ENCODE measurements at places on chromosomes 4 and X.
A peak's percentile ranks its signal among the peaks of the same experiment; 100 is the strongest.

- no peak for DNase-seq
Measured at GRCh38 chr4:53928825-53929224, 135.6 kb downstream of the CHIC2 start.

DNA sequence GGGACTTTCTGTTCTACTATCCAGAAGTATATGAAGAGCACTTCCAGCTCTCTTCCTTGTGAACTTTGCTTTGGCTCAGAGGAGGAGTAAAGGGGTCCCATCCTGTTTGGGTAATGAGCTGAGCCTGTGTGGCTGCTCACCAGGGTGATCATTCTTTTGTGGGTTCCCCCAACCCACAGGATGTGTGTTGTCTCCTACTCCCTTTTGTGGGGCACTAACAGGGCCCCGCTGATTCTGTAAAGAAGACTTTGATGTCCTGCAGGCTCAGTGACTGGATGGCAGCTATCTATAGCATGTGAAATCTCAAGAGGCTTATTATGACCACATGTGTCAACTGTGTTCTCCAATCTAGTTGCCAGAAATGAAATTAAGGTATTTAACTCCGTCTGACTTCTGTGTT, 40.8 kb downstream of the ZNF518B start:
- DNase-seq, result no peak

- no peak for DNase-seq
Measured at GRCh38 chrX:139949703-139950102, 15.6 kb downstream of the CXorf66 start.

DNA sequence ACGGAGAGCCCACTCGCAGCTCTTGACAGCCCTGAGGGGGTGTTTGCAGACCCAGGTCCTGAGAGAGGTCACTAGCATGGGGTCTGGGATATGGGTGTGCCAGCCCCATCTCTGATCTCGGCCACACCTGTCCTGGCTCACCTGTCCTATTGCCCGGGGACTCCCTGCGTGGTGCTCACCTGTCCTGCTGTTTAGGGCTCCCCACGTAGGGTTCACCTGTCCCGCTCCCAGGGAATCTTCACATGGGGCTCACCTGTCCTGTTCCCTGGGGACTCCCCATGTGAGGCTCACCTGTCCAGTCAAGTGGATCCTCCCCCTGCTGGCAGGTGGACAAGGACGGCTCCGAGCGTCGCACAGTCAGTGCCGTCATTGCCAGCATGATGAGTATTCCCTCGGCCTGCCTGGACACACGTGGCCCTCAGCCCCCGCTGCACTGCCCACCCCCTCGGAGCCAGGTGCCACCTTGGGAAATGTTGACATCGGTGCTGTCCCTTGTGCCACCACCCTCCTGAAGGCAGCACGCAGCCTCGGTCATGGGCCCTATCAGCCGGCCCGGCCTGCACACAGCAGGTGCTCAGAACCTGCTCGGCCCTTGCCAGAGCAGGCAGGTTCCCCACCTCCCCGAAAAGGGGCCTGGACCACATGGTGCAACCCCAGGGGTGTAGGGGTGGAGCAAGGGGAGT, 6.3 kb downstream of the SLC49A3 start:
- no peak for DNase-seq

DNA sequence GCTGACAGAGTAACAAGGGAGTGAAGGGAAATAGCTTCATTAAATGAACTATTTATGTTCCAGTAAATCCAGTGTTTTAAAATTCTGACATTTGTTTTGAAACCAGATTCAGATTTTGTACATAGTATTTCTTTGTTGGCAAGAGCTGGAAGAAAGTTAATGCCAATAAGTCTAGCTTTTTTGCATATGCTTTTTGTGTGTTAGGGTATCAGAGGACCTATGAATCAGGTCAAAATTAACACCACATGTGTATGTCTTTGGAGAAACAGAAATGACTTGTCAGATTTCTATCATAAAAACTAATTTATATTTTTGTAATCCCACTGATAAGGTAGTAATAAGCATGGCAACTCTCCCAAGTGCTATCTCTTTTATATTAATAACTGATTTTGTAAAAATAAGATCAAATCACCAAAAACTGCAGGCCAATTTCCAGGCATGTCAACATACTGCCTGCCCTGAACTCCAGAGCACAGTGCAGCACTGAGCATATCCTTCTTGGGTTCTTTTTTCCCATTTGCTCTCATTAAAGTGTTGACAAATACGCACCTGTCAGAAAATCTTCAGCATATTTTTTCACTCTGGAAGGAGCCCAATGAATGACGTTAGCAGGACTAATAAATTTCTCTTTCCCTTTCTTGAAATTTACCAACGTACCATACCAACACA, 65.5 kb downstream of the SH3RF1 start:
- DNase-seq, result no peak

- no peak for DNase-seq
Measured at GRCh38 chr4:86184216-86184900, 175.5 kb downstream of the MAPK10 start.

DNA sequence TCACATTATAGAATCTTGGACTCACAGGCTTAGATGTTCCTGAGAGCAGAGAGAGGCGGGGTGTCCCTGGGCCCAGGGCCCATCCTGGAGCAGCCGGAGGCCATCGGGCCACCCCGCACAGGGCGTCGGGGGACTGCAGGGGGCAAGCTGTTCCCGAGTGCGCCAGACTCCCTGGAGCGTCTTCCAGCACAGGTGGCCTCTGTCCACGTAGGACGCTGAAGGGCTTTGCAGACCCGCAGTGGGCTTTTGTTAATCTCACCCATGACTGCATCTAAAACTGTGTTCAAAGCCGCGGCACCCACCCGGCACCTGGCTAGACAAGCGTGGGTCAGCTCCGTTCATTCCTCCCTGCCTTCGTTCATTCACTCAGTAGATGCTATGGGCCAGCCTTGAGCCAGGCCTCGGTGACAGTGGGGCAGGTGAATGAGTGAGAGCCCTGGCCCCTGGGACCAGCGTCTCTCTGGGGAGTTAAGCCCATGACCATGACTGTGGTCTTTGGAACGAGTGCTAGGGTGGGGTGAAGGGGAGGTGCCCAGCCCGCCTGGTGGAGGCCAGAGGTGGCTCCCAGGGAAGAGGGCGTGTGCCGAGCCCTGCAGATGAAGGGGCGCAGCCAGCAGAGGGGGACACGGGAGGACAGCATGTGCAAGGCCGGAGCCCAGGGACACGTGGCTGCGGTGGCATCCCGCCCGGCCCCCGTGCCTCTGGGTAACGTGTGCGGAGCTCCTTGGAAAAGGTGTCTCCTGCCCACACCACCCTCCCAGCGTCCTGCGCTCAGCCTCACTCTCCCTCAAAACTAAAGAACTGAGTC, 98.3 kb downstream of the HMX1 start:
- no peak for DNase-seq

GRCh38 chr4:55184600-55185523, 59.5 kb upstream of the KDR start:
- no peak for DNase-seq

GRCh38 chrX:103586314-103586646, 965 bp downstream of the TCEAL4 start:
- no peak for DNase-seq

- no peak for DNase-seq
Measured at GRCh38 chr4:173436149-173436579, 37.2 kb upstream of the SCRG1 start.

GRCh38 chr4:101022151-101023024, 324.9 kb downstream of the PPP3CA start:
- DNase-seq, result no peak

DNA sequence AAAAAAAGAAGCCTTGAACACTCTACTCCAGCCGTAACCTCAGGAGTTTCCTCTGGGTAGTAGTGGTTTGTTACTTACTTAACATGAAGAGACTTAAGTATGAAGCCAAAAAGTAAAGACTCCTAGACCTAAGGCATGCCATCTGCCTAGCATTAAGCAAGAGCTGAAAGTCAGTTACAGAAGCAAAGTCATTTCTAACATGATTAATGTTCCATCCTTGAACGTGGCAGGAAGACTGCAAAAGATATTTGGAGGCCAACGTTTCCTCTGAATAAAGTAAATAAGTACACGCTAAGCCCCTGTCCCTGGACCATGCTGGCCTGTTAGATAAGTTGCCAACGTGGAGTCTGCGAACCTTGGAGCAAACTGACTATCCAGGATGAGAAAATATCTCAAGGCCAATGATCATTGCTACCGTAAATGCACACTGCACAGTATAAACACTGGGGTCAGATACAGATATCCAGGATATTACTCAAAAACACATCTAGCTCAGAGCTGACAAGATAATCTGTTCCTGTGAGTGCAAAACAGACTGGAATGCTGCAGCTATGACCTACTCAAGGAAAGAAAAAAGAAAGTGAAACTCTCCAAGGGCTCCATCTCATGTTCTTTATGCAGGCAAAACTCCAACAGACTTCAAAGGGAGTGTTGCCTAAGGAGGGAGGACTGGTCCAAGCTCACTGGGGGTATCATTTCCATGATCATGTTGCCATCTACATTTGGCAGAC, 255.8 kb downstream of the COL25A1 start:
- DNase-seq, result no peak

GRCh38 chr4:7910952-7911578, 28.6 kb downstream of the AFAP1 start:
- no peak for DNase-seq

DNA sequence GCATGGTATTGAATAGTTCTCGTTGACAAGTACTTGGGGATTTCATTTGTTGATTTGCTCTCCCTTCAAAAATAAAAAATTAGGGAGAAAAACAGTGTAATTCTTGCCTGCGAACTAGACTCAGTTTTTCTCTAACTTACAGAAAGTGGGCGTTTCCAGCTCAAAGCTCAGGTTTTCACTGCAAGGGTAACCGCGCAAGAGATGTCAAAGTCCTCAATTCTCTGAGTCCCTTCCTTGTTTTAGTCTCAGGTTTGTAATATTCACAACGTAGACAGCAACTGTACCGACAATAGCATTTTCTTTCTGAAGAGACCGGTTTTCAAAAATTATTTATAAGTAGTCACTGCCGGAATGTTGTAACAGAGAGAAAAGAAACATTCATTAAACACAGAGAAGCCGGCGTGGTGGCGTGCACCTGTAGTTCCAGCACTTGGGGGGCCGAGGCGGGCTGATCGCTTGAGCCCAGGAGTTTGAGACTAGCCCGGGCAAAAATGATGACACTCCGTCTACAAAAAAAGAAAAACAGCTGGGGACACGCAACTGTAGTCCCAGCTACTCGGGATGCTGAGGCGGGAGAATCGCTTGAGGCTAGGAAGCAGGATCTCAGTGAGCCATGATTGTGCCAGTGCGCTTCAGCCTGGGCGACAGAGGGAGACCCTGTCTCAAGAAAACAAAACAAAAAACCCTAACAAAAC, 774 bp downstream of the ZCCHC4 start:
- DNase-seq, result no peak

DNA sequence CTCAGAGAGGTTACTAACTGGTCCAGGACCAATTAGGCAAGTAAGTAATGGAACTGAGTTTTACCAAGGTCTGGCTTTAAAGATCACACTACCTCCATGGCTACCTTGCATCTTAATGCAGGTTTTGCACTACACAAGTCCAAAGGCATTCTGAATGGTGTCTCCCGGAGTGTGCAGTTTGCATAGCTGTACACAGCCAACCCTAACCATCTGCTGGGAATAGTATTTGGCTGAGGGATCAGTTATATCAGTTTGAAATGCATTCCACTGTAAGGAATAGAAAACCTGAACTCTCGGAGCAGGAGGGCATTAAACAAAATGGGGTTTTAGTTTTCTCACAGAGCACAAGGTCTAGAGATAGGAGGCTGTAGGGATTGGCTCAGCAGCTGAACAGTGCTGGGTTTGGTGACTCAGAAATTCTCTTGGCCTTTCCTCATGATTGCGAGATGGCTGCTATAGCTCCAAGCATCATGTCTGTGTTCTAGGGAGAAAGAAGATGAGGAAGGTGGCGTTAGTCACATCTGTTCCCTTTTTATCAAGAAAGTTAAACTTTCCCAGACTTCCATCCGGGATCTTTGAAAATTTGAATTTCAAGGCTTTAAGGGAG, 177.1 kb downstream of the NHS start:
- DNase-seq, result no peak

DNA sequence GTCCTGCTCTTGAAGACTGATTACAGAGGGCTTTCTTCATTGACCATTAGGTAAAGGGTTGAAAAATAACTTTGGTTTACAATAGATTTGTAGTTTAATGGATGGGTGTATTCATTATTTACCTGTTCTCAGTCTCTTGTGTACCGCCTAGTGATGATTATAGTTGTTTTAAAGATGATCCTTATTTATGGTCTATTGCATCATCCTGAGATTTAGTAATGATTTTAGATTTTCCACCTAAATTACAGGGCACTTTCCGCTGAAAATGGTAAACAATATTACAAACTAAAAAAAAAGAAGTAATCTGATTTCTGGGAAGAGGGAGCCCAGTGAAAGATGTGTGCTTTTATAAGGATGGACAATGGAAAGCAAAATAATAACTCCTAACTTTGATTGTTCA, 78.4 kb upstream of the TMEM33 start:
- no peak for DNase-seq

DNA sequence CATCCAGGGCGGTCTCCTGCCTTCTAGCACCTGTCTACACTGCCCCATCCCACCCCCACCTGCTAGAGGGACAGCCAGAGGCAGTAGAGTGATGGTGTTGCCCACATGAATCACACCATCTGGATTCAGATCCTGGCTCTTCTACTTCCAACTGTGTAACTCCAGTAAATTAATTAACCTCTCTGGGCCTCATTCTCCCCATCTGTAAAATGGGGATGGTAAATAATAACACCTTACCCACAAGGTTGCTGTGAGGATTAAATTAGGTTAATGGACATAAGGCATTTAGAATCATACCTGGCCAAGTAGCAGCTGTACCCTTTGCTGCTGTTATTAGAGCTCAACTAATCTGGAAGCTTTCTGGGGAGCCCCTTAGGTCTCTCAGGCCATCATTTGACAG, 149.6 kb upstream of the BCOR start:
- no peak for DNase-seq

- no peak for DNase-seq
Measured at GRCh38 chr4:26330946-26331345, 10.1 kb downstream of the RBPJ start.

- peak; percentile 6 for DNase-seq
Measured at GRCh38 chr4:47926667-47927258, 12.4 kb upstream of the NFXL1 start.

- DNase-seq, result no peak
Measured at GRCh38 chr4:176309046-176309445, 10.7 kb upstream of the SPCS3 start.

- peak; percentile 37 for DNase-seq
Measured at GRCh38 chr4:82373486-82373815, 340 bp downstream of the HNRNPD start.

GRCh38 chr4:47703008-47703407, 134.9 kb downstream of the CORIN start:
- DNase-seq, result no peak

DNA sequence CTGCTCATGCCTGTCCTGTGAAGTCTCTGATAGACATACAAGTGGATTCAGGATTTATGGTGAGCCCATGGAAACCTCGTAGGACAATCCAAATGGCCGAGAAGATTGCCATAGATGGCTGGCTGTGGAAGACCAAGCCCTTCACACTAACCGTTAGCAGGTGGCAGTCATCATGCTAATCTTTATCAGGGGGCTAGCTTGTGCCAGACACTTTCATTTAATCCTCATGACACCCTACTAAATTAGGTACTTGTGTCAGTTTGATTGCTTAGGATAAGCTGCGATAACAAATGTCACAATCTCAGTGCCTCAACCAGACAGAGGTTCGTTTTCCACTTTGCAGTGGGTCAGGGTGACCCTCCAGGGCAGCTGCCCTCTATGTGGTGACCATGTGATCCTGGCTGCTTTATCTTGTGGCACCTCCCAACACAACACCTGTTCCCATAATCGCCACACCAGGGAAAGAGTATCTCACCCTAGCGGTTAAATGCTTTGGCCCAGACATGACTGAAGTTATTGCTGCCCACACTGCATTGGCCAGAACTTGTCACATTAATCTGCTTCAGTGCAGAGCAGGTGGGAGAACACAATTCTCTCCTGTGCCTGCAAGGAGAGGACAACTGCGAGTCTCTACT, 60.8 kb downstream of the REPS2 start:
- no peak for DNase-seq
